Adrenal gland (tissue), 19 donors: ENCODE measurements at places on chromosomes 1 and 21. TPM values are rescaled to one million over a fixed set of nuclear protein-coding genes. Genes with fewer than 3 reads are reported as not detected.

Gene ACTL8
- total RNA-seq = not detected

Gene HTR1D
- not detected for total RNA-seq

Gene CCSAP
- total RNA-seq = 3.8 TPM

Gene PTGER3
- total RNA-seq = 12.2 TPM

Gene CYP4Z1
- total RNA-seq = 0.39 TPM

Gene AK5
- 1.0 TPM for total RNA-seq

Gene PRAMEF15
- total RNA-seq = not detected

Gene MTARC1
- 16.5 TPM for total RNA-seq

Gene CGN
- total RNA-seq = 0.96 TPM

GRCh38 chr1:236534151-236534651, 10.4 kb downstream of the LGALS8 start:
- no peak overlapping the region for H3K4me3 ChIP-seq
- DNase-seq = no peak
- no peak overlapping the region for H3K27ac ChIP-seq
- H3K4me1 ChIP-seq = no peaks in the 10 kb centered on the region
- H3K27me3 ChIP-seq = no peaks in the 10 kb centered on the region
- peaks cover 29% of the 10 kb centered on the region for H3K36me3 ChIP-seq

GRCh38 chr1:227328405-227329019, 10.2 kb upstream of the CDC42BPA start:
- no peaks in the 10 kb centered on the region for H3K36me3 ChIP-seq
- no peak for DNase-seq
- peaks cover 8% of the 10 kb centered on the region for H3K4me1 ChIP-seq
- no peak overlapping the region for H3K4me3 ChIP-seq
- no peak overlapping the region for H3K27ac ChIP-seq

DNA sequence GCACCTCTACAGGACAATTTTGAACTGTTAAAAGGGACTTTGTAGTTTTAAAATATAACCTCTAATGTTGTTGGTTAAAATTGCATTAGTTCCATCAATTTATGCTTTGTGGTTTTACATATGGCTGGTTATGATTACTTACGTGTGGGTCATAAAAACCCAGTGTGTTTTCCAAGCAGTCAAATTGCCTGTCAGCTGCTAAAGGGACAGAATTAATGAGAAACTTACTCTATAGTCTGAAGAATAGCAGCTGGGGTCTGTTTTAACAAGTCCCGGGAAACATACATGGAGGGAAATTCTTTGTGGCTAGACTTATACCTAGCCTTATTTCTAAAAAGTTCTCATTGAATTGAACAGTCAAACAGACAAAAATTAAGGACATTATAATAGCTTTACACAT, 820.9 kb upstream of the ADGRL4 start:
- no peaks in the 10 kb centered on the region for H3K4me1 ChIP-seq
- no peak overlapping the region for H3K4me3 ChIP-seq
- DNase-seq = no peak
- no peaks in the 10 kb centered on the region for H3K27me3 ChIP-seq
- H3K27ac ChIP-seq = no peak overlapping the region
- H3K36me3 ChIP-seq = no peaks in the 10 kb centered on the region

GRCh38 chr1:84719543-84720217, 29.4 kb upstream of the SSX2IP start:
- no peaks in the 10 kb centered on the region for H3K27me3 ChIP-seq
- DNase-seq = no peak
- H3K27ac ChIP-seq = no peak overlapping the region
- H3K4me3 ChIP-seq = no peak overlapping the region
- H3K36me3 ChIP-seq = no peaks in the 10 kb centered on the region

DNA sequence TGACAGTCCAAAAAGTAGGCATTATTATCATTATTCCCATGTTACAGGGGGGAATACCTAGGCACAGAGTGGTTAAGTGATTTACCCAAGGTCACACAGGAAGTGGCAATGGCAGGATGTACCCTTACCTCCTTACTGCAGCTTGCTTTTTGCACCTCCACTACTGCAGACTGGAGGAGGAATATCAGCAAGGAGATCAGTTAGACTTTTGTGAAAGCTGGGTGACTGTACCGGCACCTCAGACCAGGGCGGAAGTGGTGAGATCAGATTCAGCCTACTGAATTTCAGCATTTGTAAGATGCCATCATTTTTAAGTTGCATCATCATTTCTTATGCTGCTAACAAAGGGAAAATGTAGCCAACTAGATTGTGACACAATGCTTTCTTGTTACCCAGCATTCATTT, 4.5 kb downstream of the ADARB1 start:
- H3K36me3 ChIP-seq = no peaks in the 10 kb centered on the region
- no peak overlapping the region for H3K27ac ChIP-seq
- no peak overlapping the region for H3K4me3 ChIP-seq
- no peak for DNase-seq
- H3K4me1 ChIP-seq = no peaks in the 10 kb centered on the region
- no peaks in the 10 kb centered on the region for H3K27me3 ChIP-seq

DNA sequence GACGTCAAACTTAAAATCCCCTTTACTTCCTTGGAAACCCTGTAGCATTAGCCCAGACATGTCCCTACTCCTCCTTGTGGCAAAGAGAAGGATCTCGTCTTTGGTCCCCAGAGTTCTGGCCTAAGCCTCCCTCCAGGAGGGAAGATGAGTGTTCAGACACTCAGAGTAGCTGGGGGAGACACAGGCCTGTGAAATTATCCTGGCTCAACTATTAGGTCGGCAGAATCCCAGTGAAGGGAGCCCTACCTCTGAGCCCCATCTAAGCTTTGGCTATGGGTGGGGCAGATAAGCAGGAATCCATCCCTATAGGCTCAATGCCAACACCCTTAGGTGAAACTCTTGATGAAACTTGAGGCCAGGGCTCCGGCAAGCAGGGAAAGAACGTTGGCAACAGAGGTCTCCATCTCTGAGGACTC, 1.7 kb upstream of the SFN start:
- no peaks in the 10 kb centered on the region for H3K27me3 ChIP-seq
- H3K4me3 ChIP-seq = no peak overlapping the region
- no peak for DNase-seq
- H3K36me3 ChIP-seq = no peaks in the 10 kb centered on the region
- no peak overlapping the region for H3K27ac ChIP-seq

DNA sequence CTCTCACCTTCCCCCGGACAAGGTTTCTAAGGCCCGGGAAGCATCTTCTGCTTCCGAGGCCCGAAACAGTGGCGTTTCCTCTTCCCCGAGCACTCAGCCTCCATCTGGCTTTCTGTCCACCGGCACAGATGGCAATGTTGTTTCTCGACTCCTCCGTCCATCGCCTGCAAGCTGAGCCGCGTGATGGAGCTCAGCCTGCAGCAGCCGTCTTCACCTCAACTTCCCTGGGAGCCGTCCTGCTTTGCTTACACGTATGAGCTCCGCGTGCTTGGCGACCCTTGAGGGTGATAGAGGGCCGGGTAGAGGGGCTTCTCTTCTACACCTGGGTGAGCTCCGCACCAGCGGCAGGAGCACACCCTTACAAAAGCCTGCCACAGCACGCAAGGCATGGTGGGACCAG, 80.4 kb downstream of the AJAP1 start:
- H3K4me1 ChIP-seq = no peaks in the 10 kb centered on the region
- no peaks in the 10 kb centered on the region for H3K36me3 ChIP-seq
- no peak overlapping the region for H3K4me3 ChIP-seq
- no peak for DNase-seq

DNA sequence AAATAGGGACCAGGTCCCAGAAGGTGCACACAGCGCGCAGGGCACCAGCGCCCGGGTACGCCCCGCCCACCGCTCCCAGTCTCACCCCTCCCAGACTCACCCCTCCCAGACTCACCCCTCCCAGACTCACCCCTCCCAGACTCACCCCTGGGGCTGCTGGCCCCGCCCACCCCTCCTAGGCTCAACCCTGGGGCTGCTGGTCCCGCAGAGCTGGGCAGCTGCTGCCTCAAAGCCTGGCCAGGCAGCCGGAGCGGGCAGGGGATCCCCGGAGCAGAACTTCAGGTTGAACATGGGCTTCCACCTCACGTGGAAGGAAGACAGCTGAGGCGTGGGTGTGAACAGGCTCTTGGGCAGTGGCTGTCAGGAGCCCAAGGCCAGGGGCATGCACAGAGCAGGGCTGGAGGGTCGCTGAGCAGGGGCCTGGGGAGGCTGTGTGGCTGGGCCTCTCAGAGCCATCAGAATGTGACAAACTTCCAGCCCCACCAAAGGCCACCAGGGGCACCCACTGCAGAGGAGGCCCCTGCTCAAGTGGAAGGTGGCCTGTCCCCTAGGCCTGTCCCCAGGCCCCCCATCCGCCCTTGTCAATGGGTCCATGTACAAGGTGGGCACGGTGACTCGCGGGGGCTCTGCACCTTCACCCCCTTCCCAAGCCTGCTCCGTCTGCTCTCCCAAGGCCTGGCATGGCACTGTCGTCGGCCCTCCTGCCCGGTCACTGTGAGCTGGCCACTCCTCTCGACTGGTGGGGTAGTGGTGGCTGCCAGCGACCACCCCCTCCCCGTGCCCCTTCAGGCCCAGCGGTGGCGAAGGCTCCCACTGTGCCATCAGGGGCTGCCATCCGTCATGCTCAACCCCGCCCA, 20.4 kb upstream of the SUMO3 start:
- no peak overlapping the region for H3K4me3 ChIP-seq
- DNase-seq = no peak
- H3K36me3 ChIP-seq = no peaks in the 10 kb centered on the region
- H3K4me1 ChIP-seq = peaks cover 4% of the 10 kb centered on the region

- H3K4me1 ChIP-seq = no peaks in the 10 kb centered on the region
- H3K36me3 ChIP-seq = no peaks in the 10 kb centered on the region
- H3K4me3 ChIP-seq = no peak overlapping the region
- no peak for DNase-seq
- no peaks in the 10 kb centered on the region for H3K27me3 ChIP-seq
Measured at GRCh38 chr1:7449750-7450149, 321.3 kb upstream of the VAMP3 start.

GRCh38 chr21:46017695-46018094, 36.1 kb downstream of the COL6A1 start:
- no peak overlapping the region for H3K27ac ChIP-seq
- H3K27me3 ChIP-seq = peaks cover 16% of the 10 kb centered on the region
- no peak for DNase-seq
- H3K4me1 ChIP-seq = no peaks in the 10 kb centered on the region

DNA sequence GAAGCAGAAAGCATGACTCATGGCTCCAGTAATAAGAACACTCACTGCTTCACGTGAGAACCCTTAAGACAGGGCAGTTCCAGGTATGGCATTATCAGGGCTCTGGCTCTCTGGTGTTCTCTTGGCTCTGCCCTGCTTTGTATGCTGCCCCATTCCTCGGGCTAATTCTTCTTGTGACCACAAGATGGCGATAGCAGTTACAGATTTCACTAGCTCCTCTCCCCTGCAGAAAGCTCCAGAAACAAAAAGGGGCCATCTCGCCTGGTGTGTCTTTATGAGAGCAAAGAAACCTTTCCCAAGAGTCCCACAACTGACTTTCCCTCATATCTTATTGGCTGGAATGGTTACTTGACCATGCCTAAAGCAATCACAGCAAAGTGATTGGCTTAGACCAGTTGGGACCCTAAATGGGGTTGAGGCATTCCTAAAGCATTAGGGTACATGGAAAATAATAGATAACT, 60.1 kb downstream of the F3 start:
- no peaks in the 10 kb centered on the region for H3K27me3 ChIP-seq
- no peaks in the 10 kb centered on the region for H3K4me1 ChIP-seq
- no peaks in the 10 kb centered on the region for H3K36me3 ChIP-seq
- H3K4me3 ChIP-seq = no peak overlapping the region
- peak; percentile 28 for DNase-seq

DNA sequence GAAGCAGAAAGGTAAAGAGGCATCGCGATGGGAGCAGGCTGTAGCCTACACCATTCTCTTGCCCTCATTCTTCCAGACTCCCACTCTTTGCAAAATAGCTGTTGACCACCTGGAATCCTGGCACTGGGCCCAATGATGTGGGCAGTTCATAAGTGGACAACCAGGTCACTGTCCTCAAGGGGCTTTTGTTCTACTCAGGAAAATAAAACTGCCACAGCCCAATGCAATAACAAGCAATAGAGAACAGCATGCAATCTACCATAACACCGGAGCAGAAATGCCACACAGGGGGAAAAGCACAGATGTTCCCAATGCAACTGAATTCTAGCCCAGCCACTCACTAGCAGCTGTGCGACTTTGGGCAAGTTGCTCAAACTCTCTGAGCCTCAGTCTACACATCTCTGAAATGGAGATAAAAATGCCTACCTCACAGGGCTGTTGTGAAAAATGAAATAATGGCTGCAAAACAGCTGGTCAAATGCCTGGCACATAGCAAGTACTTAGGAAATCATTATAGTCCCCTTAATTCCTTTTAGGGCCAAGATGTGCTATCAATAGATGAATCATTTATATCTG, 56.7 kb downstream of the NENF start:
- DNase-seq = no peak
- no peaks in the 10 kb centered on the region for H3K36me3 ChIP-seq
- no peaks in the 10 kb centered on the region for H3K27me3 ChIP-seq
- H3K4me3 ChIP-seq = no peak overlapping the region
- no peak overlapping the region for H3K27ac ChIP-seq
- no peaks in the 10 kb centered on the region for H3K4me1 ChIP-seq

GRCh38 chr1:58741678-58742553, 41.9 kb downstream of the JUN start:
- no peaks in the 10 kb centered on the region for H3K4me1 ChIP-seq
- no peaks in the 10 kb centered on the region for H3K36me3 ChIP-seq
- H3K27me3 ChIP-seq = no peaks in the 10 kb centered on the region
- H3K27ac ChIP-seq = no peak overlapping the region
- H3K4me3 ChIP-seq = no peak overlapping the region

- no peak overlapping the region for H3K4me3 ChIP-seq
- no peaks in the 10 kb centered on the region for H3K27me3 ChIP-seq
- no peaks in the 10 kb centered on the region for H3K4me1 ChIP-seq
- no peak for DNase-seq
- H3K36me3 ChIP-seq = no peaks in the 10 kb centered on the region
Measured at GRCh38 chr1:27878039-27878438, 5.7 kb downstream of the THEMIS2 start.

DNA sequence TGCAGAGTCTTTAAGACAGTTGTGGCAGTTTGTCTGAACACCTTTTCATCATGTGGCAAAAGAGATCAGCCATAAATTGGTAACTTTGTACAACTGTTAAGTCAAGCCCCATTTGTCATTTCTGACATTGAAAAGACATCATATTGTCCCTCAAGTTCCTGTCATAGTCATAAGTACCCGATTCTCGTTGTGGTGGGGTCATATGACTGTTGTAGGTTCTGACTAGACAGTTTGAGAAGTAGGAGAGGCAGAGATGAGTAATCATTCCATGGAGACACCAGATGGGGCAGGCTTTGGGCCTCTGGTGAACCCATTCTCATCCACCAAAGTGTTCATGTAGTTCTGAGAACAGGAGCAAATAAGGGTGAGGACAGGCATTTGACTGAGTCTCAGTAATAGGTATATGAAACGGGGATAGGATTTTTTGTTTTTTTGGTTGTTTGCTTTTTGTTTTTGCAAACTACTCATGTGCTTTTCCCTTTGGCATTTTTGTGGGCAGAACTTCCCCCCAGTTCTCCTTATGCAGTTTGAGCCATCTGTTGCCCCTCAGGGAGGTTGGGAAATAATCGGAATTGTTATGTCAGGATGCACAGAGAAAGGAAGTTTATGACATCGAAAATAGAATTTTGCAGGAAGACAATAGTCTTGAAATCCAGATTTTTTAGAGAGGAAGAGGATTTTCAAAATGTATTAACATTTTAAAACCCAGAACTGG, 86.9 kb upstream of the KCNE2 start:
- no peaks in the 10 kb centered on the region for H3K4me1 ChIP-seq
- no peak overlapping the region for H3K27ac ChIP-seq
- no peaks in the 10 kb centered on the region for H3K27me3 ChIP-seq
- no peak overlapping the region for H3K4me3 ChIP-seq
- no peaks in the 10 kb centered on the region for H3K36me3 ChIP-seq

GRCh38 chr1:246121533-246121932, 385.5 kb downstream of the SMYD3 start:
- H3K36me3 ChIP-seq = no peaks in the 10 kb centered on the region
- no peak overlapping the region for H3K4me3 ChIP-seq
- DNase-seq = no peak
- H3K27me3 ChIP-seq = no peaks in the 10 kb centered on the region
